ENCODE measurements at places on chromosomes 11 and 22. TPM values are rescaled to one million over a fixed set of nuclear protein-coding genes. Genes with fewer than 3 reads are reported as not detected.
A peak's percentile ranks its signal among the peaks of the same experiment; 100 is the strongest.

CCDC81 gene
- polyA plus RNA-seq: 4.5 TPM

GRCh38 chr11:59183771-59184170 is 11.8 kb downstream of the DTX4 start:
- peak; percentile 51 for DNase-seq

GRCh38 chr22:37219533-37219932 is 7.3 kb upstream of the SSTR3 start:
- no peak for DNase-seq

DNA sequence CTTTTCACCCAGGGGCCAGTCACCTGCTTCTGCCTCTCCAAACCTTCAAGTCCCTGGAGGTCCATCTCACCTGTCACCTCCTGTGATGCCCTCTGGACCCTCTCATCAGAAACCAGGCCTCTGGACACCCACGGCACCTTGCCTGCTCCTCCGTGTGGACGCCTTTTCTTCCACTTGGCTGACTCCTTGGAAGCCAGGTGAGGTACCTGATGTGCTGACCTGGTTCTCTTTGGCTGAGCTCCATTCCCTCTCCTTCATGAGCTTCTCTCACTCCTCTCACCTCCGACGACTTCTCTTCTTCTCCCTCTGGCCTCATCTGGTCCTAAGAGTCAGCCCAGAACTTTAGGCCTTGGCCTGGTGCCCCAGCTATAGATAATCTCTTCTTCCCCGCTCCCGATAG is 99.3 kb downstream of the CEP164 start:
- no peak for DNase-seq

DNA sequence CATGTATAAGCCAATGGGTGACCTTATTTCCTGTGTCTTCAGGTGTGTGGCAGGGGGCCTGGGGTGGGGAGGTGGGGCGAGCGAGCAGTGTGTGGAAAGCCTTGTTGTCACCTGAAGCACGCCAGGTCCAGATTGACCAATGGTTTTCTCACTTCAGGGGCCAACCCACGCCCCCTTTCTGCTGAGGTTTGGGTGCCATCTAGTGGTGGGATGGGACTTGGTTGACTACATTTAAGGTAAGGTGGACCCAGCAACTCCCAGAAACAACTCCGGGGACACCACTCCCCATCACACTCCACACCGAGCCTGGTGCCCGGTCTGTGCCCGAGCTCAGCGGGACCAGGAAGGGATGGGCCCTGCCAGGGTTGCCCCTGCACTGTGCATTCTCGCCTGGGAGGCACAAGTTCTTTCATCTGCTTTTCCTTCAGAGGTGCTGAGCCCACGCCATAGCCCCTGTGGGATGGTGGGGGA is 40.0 kb downstream of the TPCN2 start:
- peak; percentile 57 for DNase-seq

RIBC2 gene
- polyA plus RNA-seq: 10.5 TPM

GRCh38 chr11:62418733-62419132 is at the start of gene SCGB1A1:
Gene SCGB1A1, plus strand, starts transcription at chr11:62419033. Its CDS starts 63 bp downstream, at chr11:62419096.
- no peak for DNase-seq

DNA sequence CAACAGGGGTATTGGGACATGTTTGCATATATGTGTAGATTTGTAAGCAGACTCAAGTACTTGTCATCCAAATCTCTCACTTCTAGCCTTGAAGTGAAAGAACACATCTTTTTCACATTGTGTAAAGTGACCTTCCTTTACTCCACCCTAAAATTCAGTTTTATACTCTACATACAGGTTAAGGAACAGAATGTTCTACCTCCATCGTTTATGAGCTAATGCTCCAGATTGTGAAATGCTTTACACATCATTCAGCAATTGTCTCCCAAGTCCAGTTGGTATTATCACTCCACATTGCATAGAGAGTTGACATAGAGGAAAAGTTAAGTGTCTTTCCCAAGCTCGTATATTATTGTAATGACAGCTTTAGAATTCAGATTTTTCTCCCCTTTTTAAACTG is 46.1 kb upstream of the BLID start:
- no peak for DNase-seq

- no peak for DNase-seq
These were observed 76.8 kb downstream of the JAM3 start for GRCh38 chr11:134145715-134146114.

DNA sequence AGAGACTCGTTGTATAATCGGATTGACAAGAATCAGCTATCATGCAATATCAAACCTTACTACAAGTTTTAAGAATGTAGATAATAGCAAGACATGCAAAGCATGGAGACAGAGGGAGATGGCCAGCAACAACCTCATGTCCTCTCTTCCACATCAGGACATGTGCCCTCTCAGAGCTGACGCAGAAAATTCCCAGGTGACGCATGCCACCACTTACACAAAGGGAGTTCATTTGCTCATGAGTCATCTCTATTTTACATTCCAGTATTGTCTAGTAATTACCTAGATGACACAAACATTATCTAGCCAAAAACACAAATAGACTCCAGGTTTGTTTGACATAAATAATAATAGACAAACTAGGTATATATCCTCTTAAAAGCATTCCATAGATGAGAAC is 38.1 kb upstream of the OPCML start:
- DNase-seq: no peak

DNA sequence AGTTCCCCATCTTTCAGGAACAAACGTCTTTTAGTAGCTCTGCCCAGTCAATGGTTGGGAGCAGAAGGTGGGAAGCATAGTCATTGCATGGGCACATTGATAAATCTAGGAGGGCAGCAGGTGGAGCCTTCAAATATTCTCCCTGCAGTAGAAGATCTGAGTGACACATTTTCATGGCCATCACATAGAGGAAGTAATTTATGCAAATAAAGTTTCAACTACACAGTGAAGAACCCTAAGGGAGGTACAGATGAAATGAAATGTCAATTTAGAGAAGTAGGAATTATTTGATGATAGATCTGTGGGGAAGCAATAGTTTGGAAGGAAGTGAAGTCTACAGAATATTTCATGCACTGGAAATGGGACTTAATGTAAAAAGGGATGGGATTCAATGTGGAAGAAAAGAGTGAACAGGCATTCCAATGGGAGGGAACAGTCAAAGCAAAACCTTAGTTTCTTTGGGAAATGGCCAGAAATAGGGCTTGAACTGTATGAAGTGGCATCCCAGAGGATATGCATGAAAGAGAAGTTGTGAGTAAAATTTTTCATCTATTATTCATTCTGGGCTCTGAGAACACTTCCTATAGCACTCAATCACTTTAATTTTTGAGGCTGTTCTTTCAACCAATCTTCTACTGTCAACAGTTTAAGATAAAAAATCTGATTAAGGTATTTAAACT is 256.2 kb upstream of the LUZP2 start:
- DNase-seq: no peak

SYCE3 gene
- polyA plus RNA-seq: not detected

DNA sequence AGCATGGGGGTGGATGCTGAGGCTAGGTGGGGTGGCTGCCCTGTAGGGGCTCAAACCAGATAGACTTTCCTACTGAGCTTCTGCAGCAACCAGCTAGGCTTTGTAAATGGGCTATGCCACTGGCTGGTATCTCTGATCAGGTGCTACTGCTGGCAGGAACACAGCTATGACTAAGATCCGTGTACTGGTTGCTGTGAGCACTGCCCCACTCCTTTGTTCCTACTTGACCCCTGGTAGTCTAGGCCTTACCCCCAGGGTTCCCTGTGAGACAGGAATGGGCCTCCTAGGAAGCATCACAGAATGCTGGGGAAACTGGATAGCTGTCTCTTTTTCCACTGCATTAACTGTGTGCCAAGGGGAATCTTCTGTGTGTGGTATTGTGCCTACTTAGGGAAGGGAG is 58.4 kb upstream of the GAB2 start:
- no peak for DNase-seq

- DNase-seq: no peak
These were observed 121.7 kb upstream of the CRYBB3 start for GRCh38 chr22:25077964-25078363.

GRCh38 chr22:30386960-30387827 is at the start of gene RNF215:
Gene RNF215, minus strand, starts transcription at chr22:30387411. Its CDS starts 98 bp downstream, at chr22:30387313.
- DNase-seq: peak; percentile 84

DNA sequence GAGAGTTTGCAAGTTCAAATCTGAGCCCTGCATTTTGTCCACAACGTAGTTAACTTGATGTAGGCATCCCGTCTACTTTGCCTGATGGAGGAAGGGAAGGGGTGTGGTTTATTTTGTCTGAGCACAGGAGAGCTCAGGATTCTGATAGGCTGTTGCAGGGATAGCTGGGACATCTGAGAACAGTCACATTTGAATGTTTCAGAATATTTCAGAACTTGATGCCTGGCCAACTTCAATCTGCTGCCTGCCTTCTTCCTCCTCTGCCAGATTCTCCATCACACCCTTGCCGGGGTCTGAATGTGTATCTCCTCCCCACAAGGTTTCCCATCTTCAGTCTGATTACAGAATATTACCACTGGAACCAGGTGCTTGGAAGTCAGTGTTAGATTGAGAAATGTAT is 51.6 kb downstream of the NTM start:
- DNase-seq: no peak

GRCh38 chr11:117191680-117192400 is 7.3 kb upstream of the TAGLN start:
- no peak for DNase-seq

DNA sequence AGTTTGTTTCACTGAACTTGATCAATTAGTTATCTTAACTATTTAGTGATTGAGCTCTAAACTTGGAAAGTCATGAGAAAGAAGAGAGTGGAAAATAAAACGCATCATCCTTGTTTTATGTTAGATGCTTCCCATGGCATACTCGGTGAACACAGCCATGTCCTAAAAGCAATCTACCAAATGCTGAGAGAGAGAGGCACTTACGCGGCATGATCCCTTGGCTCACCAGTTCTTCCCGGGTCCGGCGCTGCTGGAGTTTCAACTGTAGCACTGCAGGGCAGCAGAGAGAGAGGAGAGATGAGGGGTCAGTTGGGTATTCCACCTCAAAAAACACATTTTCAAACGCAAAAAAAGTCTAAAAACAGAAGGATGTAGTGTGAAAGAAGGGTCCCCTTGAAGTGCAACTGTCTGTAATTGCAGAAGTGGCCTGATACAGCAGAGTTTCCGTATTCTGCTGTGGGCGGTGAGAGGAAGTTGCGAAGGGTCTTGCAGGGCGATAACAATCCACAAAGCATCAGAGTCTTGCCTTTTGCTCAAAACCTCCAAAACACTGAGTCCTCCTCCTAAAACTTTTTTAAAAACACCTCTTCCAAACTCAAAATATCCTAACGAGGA is 92.7 kb downstream of the SGSM3 start:
- no peak for DNase-seq

- DNase-seq: no peak
These were observed 10.9 kb downstream of the TAF1D start for GRCh38 chr11:93730108-93731107.

GRCh38 chr11:33185756-33186155 is 24.5 kb upstream of the CSTF3 start:
- no peak for DNase-seq

GRCh38 chr11:1953489-1954266 is 6.5 kb downstream of the MRPL23 start:
- DNase-seq: no peak

ZNF215 gene
- 1.6 TPM for polyA plus RNA-seq

CCDC87 gene
- polyA plus RNA-seq: 0.14 TPM

DNA sequence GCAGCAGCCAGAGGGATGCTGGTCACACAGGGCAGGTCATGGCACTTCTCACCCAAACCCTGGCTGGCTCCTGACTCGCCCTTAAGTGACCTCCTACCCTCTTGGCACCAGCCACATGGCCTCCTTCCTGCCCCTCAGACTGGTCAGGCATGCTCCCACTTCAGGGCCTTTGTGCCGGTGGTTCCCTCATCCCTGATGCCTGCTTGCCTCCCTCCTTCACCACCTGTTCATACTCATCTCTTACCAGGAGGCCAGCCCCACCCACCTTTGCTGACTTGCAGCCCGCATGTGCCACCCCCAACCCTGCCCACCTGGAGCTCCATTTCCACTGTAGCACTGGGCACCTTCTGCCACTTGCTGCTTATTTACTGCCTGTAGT is 20.1 kb downstream of the GNAZ start:
- DNase-seq: no peak

CSKMT gene
- polyA plus RNA-seq: 7.1 TPM

DNA sequence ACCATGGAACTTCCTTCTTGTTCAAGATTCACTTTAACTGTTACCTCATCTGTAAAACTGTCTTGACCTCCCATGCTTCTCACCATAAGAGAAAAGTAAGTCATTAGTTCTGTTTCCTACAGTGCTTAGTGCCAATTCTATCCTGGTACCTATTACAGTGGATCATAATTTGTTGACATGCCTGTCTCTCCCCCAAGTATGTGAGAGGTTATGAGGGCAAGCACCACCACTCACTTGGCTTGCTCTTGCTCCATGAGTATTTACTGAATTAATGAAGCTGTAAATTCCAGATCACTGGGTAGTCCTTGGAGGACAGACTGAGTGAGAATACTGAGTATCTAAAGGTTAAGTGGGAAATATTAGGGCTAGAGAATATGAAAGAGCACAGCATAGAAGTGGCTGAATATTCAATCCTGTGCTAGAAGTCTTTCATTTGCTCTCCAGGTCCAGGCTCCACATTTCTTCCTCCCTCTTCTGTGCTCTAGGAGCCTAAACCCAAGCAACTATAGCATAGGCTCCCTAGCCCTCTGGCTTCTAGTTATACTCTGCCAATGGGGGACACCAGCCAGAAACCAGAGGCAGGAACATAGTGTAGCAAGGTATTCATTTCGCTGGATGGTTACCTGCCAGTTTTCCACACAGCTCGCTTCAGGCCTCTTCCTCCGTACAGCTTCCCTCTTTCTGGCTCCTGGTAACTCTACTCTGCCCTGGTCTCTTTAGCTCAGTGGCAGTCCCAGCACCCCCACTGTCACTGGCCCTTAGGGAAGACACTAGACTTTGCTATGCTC is 118.2 kb upstream of the SLC5A12 start:
- DNase-seq: no peak

GRCh38 chr11:65574109-65574810 is 1.6 kb upstream of the EHBP1L1 start:
- DNase-seq: peak; percentile 82

GRCh38 chr11:116697011-116697410 is 75.8 kb downstream of the BUD13 start:
- DNase-seq: no peak

- DNase-seq: no peak
These were observed 1.6 kb downstream of the PRDM11 start for GRCh38 chr11:45147891-45148675.

GRCh38 chr22:39219071-39220039 is 25.4 kb downstream of the PDGFB start:
- no peak for DNase-seq

- no peak for DNase-seq
These were observed 62.6 kb downstream of the KIAA1671 start for GRCh38 chr22:25014896-25015755.

DNA sequence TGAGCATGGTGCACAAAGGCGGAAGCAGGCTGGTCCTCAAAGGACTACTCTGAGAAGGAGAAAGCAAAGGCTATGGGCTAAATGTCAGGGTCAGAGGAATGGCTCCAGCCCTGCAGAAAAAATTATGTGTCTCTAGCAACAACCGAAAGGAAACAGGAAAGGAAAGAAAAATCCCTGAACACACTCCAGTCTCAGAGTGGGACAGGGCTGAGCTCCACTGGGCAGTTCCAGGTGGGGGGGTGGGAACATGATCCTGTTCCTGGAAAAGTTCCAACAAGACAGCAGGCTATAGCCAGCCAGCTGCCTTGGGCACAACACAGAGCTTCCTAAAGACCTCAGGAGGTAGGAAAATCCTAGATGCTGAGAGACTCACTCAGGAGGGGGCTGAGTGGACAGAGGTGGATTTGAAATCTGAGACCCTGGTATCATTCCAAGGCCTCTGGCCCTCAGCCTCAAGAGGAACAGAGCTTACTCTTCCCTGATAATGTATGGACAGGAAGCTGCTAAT is 1088.2 kb downstream of the TBC1D22A start:
- DNase-seq: peak; percentile 14
